ENCODE measurements at places on chromosomes 2 and 18. TPM values are rescaled to one million over a fixed set of nuclear protein-coding genes. Genes with fewer than 3 reads are reported as not detected.

DNA sequence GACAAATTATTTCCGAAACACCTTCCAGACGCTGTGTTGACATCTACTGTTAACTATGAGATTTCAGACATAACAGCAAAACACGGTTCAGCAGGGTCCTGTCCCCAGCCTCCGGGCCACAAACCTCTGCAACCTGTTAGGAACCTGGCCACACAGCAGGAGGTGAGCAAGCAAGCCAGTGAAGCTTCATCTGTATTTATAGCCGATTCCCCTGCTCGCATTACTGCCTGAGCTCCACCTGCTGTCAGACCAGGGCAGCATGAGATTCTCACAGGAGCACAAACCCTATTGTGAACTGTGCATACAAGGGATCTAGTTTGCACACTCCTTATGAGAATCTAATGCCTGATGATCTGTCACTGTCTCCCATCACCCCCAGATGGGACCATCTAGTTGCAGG lies 31.1 kb downstream of the NDUFA10 start:
- H3K4me1 ChIP-seq = no peaks in the 10 kb centered on the region
- no peak for DNase-seq
- peaks cover 46% of the 10 kb centered on the region for H3K36me3 ChIP-seq
- H3K27ac ChIP-seq = no peak overlapping the region
- no peak overlapping the region for H3K4me3 ChIP-seq
- no peaks in the 10 kb centered on the region for H3K27me3 ChIP-seq

DLX1 gene
- total RNA-seq = not detected

CTLA4 gene
- not detected for total RNA-seq

- no peak overlapping the region for H3K27ac ChIP-seq
- no peaks in the 10 kb centered on the region for H3K4me1 ChIP-seq
Observed at GRCh38 chr2:100990650-100991403, 11.3 kb upstream of the RPL31 start.

DNA sequence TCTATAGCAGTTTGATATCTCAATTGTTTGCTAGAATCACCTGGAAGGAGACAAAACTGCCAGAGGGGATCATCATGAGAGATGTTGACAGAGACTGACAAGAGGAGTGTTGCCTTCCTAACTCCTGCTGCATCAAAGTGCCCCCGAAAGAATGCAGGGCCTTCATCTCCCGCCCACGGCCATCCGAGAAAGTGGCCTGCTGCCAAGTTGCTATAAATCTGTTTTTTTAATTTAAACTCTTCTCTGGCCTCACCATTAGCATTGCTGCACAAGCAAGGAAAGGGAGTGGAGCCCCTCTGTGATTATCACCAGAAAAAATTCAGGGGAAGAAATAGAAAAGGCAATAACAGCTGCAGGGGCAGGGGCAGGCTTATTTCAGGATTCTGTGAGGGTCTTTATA lies 238.1 kb upstream of the EPHA4 start:
- no peaks in the 10 kb centered on the region for H3K4me1 ChIP-seq
- H3K27me3 ChIP-seq = no peaks in the 10 kb centered on the region
- peaks cover 7% of the 10 kb centered on the region for H3K36me3 ChIP-seq
- H3K27ac ChIP-seq = no peak overlapping the region

IL1A gene
- total RNA-seq = 0.35 TPM

MAPRE2 gene
- 29.4 TPM for total RNA-seq
